ENCODE measurements at places on chromosomes 4 and X.

DNA sequence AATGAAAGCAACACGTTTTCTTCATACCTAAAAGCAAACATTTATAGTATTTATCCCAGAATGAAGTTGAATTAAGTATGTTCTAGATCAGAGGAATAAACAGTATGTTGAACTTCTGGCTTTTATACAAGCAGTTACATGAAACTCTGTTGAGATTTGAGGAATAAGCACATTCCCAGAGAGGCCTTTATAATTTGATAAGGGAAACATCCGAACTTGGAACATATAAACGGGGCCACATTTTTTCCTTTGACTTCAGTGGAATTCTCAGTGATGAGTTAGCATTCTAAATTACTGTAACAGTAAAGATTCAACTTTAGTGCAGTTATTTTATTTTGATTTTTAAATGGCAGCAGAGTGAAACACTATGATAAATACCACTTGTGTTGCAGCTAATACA, 119.5 kb downstream of the GLRA3 start:
- DNase-seq = no peak

DNA sequence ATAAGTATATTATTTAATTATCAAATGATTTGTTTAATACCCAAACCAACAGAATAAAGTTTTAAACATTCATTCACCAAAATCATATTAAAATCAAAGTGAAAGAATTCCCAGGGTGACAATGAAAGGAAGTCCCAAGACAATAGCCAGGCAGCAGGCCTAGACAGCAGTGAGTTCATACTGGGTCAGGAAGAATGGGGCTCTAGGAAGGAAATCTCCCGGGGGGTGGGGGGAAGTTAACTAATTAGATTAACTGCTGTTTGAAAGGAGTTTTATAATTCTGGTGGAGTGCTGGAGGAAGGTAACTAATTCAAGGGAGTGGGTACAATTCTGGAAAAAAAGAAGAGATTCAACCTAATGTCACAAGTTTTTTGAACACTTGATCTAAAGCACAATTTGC, 104.1 kb downstream of the ZAR1 start:
- no peak for DNase-seq

- peak; percentile 35 for DNase-seq
Measured at GRCh38 chrX:135477576-135477975, 42.9 kb upstream of the INTS6L start.

DNA sequence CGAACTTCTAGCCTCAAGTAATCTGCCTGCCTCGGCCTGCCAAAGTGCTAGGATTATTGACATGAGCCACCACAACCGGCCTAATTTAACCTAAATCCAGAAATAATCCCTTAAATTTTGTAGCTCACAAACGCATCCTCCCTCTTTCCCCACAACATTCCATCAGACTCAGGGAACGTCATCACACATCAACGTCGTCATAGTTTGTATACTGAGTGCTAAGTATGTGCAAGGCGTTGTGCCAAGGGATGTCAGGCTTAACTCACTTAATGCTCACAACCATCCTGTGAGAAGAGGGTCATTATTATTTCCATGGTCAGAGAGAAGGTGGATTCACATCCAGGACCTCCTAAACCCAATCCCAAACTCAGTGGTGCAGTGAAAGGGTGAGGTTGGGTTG, 9.6 kb upstream of the GSX2 start:
- DNase-seq = no peak

- no peak for DNase-seq
Measured at GRCh38 chrX:9562851-9563250, 98.0 kb downstream of the TBL1X start.

- DNase-seq = no peak
Measured at GRCh38 chrX:107625739-107626138, 2.6 kb upstream of the PRPS1 start.

GRCh38 chr4:42234817-42235216, 82.4 kb upstream of the BEND4 start:
- DNase-seq = no peak

- no peak for DNase-seq
Measured at GRCh38 chr4:28557755-28558154, 1697.1 kb downstream of the STIM2 start.

- no peak for DNase-seq
Measured at GRCh38 chr4:190015538-190016368, 11.3 kb downstream of the FRG2 start.

- no peak for DNase-seq
Measured at GRCh38 chr4:71380788-71381187, 42.0 kb downstream of the SLC4A4 start.

All from stimulated activated CD4-positive, alpha-beta T cell treated with anti-CD3 and anti-CD28 coated beads, Interleukin-2, amount 100 ng/mL, for 24 hours (primary cell).